Right renal pelvis (tissue), 4 donors: ENCODE measurements at places on chromosomes 1 and 21.

DNA sequence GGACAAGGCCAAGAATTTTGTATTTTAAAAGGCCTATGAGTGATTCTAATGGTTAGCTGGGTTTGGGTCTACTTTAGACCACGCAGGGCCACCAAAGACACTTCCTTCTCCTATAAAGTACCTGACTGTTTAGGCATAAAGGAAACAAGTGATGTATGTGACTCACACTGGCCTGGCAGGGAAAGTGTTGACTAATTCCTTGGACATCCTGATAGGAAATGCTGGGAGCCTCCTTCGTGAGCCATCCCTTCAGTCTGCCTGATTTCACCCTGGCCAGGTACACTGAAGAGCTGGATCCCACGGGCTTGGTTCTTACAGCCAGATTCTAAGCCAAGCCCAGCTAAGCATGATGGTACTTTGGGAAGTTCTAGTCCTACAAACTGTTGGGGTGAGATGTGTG is 100.5 kb upstream of the HMGB4 start:
- no peak for DNase-seq

GRCh38 chr1:88502886-88503285 is 181.2 kb upstream of the PKN2 start:
- DNase-seq: no peak

DNA sequence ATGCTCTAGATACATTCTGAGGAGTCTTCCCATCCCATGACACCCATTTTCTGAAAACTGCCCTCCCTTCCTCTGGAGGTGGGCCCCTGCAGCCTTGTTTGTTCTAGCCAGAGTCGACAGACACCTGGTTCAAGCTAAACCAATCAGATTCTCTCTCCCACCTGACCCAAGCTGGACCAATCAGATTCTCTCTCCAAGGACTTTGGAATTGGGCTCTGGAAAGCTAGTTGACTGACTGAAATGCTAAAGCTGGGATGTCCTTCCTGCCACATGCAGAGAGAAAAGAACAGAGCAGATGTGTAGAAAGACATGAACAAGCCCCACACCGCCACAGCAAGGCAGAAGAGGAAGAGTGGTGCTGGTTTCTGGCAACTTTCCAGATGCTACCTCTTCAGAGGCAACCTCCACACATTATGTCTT is 24.6 kb downstream of the ASAP3 start:
- no peak for DNase-seq

- DNase-seq: no peak
These were observed 119.6 kb downstream of the IER5 start for GRCh38 chr1:181208083-181208482.

- DNase-seq: no peak
These were observed 49.5 kb upstream of the DMRTB1 start for GRCh38 chr1:53409695-53410094.
